ENCODE measurements at places on chromosomes 2 and 18.

- DNase-seq = no peak
Observed at GRCh38 chr18:77037567-77037966, 95.0 kb downstream of the MBP start.

GRCh38 chr18:28256166-28256565, 79.2 kb upstream of the CDH2 start:
- no peak for DNase-seq

GRCh38 chr2:174024524-174025270, 59.5 kb upstream of the SP3 start:
- no peak for DNase-seq

DNA sequence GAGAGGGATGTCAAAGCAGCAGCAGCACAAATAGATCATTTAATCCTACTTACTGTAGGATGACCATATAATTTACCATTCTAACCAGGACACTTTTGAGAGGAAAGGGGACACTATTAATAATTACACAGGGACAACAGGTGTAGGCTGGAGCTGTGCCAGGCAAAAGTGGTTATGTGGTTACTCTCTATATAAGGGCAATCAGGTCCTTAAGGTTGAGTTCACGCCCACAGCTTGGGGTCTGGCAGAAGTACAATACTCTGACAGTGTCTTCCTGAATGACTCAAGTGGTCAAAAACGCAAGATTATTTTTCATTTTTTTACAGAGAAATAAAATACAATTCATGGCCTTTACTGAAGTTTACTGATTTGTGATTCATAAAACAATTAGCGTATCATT, 2.8 kb downstream of the PREPL start:
- DNase-seq = no peak

DNA sequence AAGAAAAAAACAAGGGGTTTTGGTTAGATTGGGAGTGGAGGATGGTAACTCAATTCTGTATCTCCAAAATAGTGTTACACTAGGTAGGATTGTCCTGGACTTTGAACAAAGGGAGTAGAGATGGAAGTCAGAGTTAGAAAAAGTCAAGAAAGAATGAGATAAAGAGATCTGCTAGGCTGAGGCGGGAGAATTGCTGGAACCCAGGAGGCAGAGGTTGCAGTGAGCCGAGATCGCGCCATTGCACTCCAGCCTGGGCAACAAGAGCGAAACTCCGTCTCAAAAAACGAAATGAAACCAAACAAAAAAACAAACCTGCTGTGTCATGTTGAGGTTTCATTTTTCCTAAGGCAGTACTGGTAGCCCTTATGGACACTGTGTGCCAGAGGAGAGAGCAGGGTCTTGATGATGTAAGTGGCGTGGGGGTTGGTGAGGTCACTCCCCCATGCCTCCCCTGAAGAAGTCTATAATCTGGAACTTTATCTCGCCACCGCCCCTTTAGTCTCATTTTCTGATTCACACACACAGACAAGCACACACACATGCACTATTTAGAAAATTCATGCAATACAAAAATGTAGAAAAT, 10.5 kb downstream of the DRC1 start:
- no peak for DNase-seq

DNA sequence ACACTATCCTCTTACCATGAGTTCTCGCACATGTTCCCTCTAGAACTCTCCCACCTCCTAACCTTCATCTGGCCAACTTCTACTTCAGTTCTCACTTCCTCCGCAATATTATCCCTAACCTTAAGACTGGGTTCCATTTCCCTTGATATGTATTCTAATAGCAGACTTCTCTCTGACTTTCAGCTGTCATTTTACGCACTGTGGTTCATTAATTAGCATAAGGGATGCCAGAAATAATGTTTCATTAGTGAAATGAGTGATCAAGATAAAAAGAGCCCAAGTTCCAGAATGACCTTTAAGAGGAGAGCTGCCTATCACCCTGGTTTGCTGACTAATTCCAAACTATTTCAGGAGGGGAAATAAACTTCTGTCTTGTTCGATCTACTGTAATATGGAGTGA, 108.6 kb upstream of the CCDC150 start:
- no peak for DNase-seq

- DNase-seq = no peak
Observed at GRCh38 chr2:223751012-223751411, 86.4 kb downstream of the AP1S3 start.

GRCh38 chr2:187115627-187116026, 266.7 kb upstream of the ZSWIM2 start:
- DNase-seq = no peak

DNA sequence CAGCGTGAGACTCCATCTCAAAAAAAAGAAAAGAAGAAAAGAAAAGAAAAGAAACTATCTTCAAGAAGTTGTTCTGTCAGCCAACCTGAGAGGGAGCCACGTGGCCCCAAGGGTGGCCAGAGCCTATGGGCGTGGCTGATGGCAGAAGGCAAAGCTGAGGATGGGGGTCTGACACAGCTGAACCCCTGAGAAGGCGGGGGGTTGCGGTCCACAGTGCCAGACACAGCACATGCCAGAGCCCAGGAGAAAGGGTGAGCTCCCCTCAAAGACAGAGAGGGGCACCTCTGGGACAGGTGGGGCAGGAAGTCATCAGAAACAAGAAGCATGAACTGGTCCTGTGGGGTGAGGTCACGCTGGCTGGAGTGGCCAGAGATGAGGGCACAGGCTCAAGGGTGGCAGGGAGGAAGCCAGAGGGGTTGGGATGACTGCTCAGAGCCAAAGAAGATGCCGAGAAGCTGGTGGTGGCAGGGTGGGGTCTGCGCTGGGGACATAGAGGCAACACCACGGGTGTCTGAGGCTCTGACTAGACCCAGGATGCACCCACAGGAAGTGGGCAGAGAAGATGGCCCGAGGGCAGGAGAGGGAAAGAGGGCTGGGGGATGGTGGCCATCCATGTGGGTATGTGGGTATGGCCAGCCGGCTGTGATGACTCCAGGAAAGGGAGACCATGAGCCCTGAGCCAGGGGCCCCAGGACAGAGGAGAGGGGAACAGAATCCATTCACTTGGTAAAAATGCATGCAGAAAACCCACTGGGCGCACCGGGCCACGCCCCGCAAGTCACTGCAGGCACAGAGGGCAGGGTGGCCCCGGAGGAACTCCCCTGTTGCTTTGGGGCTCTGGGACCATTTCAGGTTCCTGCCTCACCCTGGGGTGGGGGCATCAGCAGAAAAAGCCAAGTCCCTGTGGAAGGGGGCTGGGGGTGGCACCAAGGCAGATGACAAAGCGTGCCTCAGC, 8.4 kb downstream of the KIF1A start:
- no peak for DNase-seq

GRCh38 chr2:201942531-201942930, 91.1 kb upstream of the FZD7 start:
- no peak for DNase-seq

- DNase-seq = no peak
Observed at GRCh38 chr2:7566382-7566881, 649.2 kb downstream of the RNF144A start.

- no peak for DNase-seq
Observed at GRCh38 chr18:37161491-37161890, 332.6 kb downstream of the KIAA1328 start.

DNA sequence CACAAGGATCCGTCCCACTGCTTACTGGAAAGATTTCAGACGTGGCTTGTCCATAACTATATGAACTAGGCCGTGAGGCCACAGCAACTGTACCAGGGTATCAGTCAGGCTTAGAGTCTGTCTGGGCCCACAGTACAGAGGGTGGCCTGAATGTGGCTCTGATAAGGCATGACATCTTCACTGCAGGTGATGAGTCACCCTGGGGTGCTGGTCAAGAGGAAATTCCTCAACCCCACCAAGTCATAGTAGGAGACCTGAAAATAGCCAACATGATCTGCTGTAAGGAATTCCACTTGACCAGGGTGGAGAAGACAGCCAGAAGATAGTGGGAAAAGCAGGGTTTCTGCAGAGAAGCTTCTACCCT, 107.7 kb downstream of the INHBB start:
- DNase-seq = no peak

DNA sequence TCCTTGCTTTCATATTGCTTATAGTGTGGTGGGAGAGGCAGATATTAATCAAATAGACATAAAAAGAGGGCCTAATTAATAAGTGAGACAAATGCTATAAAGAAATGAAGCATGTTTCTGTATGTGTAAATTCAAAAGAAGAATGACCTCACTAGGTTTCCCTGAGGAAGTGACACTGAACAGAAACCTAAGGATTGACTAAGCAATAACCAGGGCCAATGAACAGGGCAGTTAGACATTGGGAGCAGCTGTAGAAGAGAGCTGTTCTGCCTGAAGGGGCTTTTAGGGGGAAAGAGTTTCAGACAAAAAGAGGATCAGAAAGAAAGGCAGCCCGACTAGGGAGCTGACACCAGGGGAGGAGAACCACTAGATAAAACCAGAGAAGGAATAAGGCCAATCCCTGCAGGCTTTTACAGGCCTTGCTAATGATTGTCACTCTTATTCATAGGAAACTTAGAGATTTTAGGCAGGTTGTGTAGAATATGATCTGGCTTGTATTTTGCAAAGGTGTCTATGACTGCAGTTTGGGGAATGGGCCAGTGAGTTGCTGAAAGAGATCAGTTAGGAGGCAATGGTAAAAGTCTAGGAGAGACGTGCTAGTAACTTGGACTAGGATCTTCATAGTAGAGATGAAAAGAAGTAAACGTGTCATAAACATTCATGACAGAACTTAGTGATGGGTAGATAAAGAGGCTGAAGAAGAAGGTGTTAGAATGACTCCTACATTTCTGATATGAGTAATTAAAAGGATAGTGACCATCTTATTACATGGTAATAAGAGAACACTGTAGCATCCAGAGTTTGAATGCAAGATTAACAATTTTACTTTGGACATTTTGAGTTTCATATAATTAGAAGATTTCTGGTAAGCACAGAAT, 26.8 kb upstream of the NABP1 start:
- no peak for DNase-seq

DNA sequence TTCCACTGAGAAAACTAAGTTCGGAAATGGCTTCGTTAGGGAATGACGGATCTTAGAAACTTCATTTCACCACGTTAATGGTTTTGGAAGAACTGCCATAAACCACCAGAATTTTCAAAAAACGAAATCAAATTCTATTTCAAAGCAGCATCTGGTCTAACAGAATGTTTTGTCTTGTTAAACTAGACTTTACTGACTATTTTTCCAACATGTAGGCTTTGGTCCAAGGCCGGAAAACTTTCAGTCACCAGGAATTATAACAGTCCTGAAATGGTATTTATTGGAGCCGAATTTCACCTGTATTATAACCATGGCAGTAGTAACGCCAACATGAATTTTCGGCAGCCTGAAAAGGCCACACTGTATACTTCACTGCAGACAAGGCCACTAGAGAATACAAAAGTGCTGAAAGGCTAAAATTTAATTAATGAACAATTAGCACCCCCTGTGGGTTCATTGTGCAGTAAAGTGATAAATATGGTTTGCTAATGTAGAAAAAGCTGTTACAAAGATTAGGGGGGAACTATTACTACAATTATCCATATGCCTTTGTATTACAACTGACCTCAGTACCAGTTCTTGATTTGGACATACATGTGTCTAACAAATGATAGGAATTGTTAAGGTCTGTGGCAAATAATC, 116.4 kb downstream of the ZNF521 start:
- DNase-seq = no peak

GRCh38 chr2:134234535-134234934, 19.3 kb upstream of the MGAT5 start:
- DNase-seq = peak; percentile 58

DNA sequence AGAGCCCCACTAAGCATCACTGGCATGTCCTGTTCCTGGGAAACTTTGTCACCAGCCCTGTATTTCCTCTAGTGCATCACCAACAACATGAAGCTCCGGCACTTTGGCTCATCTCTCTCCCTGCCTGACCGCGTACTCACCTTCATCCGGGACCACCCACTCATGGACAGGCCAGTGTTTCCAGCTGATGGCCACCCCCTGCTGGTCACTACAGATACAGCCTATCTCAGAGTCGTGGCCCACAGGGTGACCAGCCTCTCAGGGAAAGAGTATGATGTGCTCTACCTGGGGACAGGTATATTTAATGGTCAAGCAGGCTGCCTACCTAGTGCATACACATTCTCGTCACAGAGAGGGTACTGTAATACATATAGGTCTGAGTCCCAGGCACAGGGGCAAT, 21.0 kb downstream of the SEMA4F start:
- DNase-seq = no peak

- DNase-seq = no peak
Observed at GRCh38 chr2:6924924-6925409, 7.8 kb downstream of the RNF144A start.

DNA sequence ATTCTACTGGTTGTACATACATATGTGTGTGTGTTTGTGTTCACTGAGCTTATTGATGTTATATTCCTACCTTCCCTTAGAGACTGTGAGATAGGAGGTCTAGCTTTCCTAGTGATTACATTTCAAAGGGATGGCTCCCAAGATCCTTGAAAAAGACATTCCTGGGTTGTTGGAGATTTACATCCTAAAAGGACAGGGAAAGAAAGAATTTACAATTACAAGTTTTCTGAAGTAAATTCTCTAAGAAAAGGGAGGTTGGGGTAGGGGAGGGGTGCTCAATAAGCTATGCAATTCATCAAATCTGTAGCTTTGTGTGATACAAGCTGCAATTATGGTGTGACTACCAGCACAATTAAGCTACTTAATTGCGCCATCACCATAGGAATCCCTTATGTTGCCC, 284.3 kb downstream of the NUP35 start:
- DNase-seq = no peak

DNA sequence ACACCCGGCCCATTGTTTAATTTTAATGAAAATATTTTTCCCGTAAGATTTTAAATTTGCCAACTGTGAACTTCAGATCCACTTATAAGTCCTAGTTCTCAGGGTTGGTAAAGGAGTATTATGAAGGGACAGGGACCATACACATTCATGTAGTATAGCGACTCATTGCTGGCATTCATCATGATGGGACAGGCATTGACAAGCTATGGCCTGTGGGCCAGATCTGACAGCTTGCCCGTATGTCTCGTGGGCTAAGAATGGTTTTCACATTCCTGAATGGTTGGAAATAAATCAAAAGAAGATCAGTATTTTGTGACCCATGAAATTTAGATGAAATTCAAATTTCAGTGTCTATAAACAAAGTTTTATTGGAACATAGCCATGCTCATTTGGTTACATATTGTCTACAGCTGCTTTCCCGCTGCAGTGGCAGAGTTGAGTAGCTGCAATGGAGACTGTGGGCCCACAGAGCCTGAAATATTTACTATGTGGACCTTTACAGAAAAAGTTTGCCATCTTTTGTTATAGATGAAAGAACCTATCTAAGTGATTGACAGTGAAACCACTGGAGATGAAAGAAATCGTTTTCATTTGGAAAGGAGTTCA, 4.1 kb downstream of the RAPGEF4 start:
- no peak for DNase-seq

- DNase-seq = no peak
Observed at GRCh38 chr18:57234346-57234745, 87.5 kb downstream of the BOD1L2 start.

DNA sequence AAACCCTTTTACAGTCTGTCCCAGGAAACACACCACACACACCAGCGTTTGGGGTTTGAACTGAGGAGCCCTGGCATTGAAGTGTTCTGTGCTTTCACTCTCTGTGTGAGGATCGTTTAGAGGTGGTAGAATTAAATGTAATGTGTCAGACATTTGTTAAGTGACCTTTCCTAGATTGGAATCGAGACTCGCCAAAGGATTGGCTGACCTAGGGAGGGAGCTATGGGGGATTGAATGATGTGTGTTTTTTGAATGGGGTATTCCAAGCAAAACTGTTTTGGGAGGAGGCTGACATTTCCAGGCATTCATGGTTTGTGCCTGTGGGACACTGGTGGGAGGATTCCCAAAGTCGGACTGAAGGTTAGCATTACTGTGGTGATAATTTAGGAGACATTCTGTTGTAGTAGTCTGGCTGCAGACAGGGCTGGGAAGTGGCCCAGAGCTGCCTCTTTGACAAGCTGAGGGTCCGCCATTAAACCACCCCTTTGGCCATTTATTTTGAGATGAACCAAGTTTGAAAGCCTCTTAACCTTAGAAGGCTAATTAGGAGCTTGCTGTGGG, 1.7 kb downstream of the MYO1B start:
- DNase-seq = no peak
